ENCODE measurements at places on chromosomes 7 and 10.

DNA sequence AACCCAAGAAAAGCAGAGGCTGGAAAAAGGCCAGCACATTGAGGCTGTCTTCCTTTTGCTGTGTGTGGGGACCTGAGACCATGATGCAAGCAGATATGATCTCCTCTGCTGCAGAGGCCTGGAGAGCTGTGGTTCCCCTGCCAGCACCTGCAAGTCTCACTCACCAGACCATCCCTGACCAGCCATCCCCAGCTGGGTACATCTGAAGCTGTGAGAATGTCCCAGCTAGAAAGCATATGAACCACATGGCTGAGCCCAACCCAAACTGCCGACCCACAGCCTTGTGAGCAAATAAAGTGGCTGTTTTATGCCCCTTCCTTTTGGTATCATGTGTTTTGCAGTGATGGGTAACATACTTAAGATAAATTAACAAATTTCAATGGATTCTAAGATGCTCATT lies 114.9 kb downstream of the DYNC2I1 start:
- DNase-seq = no peak

DNA sequence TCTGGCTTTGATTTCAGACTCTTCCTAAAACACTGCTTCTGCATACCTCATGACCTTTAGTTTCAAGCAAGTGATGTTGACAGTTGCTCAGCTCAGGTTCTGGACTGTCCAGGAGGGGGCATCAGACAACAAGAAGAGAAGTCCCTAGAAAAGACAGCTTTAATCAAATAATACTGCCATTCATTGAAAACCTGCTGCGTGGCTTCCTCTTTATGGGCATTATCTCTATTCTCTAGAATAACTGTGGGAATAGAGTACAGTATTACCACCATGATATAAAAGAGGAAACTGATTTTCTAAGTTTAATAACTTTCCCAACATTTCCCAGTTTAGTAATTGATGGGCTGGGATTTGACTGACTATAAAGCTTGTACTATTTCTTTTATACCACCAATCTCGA lies 170.4 kb downstream of the SNX13 start:
- peak; percentile 2 for DNase-seq

DNA sequence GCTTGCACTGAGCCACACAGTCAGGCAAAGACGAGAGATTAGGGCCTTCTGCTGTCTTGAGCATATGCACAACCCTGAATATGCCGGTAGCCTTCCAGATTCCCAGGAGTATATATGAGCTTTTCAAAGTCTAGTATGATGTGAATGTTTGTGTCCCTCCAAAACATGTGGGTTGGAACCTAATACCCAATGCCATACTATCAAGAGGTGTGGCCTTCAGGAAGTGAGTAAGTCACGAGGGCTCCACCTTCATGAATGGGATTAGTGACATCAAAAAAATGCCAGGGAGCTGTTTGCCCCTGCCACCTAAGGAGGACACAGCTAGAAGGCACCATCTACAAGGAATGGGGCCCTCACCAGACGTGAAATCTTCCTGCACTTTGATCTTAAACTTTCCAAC lies 105.2 kb downstream of the CH25H start:
- DNase-seq = no peak

DNA sequence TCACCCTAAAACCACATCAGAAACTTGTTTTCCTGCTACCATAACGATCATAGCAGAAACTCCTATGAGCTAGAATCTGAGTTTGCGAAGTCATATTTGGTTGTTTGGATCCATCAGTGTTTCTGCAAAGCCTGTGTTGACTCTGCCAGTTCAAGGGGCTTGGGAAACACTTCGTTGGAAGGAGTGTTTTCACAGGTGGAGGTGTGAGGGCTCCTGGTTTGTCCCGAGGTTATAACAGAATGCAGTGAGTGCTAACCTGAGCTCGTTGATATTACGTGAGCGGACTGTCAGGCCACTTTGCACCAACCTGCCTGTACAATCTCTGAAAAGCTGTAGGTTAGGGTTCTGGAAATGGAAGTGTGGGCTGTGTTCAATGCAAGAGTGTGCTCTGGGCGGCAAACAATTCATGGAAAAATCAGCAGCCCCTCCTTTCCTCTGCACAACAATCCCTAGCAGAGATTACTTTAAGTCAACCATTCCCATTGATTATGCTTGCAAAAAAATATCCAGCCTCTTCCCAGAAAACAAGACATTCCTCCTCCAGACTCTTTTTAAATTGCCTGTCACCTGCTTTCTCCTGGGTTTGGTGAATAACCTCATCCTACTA lies 622.0 kb downstream of the TYW1 start:
- no peak for DNase-seq

DNA sequence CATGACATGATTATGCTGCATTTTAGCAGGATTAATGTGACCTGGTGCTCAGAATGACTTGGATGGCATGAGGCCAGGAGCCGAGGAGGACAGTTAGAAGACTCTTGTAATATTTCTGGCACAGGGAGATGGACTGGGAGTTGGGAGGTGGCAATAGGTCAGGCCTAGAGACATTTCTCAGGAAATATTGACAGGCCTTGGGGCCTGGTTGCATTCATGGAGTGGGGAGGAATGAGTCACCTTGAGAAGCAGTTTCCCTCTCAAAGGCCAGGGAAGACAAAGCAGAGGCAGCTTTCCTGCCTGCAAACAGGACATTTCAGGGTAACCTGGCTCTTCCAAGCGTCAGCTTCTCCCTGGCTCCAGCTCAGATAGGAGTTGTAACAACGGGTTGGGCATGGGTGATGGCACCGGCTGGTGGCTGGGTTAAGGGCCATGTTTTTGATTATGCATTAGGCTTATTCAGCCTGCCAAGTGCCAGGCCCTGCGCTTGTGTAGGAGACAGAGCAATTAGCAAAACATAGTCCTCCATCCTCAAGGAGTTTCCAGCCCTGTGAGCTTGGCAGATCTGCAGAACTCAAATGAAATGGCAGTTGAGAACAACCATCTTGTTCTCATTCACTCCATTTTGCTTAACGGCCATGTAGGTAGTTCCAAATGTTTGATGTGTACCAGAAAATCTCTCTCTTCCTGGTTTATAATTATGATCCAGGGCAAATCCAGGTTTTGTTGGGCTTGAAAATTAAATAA lies 38.2 kb downstream of the HK1 start:
- no peak for DNase-seq

- no peak for DNase-seq
Observed at GRCh38 chr7:150914196-150914595, 61.9 kb downstream of the AOC1 start.
